A549 (cell line): ENCODE measurements at places on chromosomes 3 and 15.

DNA sequence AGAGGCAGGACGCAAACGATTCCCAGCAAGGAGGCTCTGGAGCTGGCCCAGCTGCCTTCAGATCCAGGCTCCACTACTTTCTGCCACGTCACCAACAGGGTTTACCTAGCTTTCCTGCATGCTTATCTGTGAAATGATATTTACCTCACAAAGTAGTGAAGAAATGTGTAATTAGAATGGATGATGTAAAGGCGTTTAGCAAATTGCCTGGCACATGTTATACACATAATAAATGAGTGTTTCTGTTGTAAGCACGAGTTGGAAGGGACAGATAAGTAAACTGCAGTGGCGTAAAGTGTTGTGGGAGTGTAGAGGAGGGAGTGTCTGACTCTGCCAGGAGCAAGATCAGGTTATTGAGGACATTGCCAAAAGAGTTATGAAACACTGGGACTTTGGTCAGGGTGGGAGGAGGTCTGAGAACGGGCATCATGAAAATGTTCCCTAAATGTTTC is 3.5 kb upstream of the CHAC1 start:
- no peak for DNase-seq

GRCh38 chr3:69309814-69310213 is 76.1 kb downstream of the FRMD4B start:
- peak; percentile 60 for DNase-seq

- DNase-seq: no peak
These were observed 343.1 kb downstream of the LPP start for GRCh38 chr3:188497021-188497420.

- DNase-seq: peak; percentile 22
These were observed 231.8 kb downstream of the TP63 start for GRCh38 chr3:189863031-189863430.

- no peak for DNase-seq
These were observed 459.5 kb downstream of the NR2F2 start for GRCh38 chr15:96790004-96790403.

DNA sequence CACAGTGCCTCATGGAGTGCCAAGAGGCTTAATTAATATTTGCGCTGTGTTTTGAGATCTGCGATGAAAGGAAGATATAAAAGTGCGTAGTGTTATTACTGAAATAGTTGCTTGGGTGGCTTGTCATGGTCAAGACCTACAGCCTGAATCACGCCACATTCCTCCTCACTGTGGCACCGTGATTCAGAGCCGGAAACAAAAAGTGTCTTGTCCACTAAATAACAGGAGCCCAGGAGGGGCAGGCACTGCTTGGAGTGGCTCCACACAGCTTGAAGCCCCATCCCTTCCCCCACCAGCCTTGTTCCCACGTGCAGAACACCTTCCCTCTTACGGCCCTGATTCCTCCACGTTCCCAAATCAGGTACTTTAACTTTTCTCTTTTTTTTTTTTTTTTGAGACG is 1.2 kb upstream of the LRRC15 start:
- DNase-seq: no peak

DNA sequence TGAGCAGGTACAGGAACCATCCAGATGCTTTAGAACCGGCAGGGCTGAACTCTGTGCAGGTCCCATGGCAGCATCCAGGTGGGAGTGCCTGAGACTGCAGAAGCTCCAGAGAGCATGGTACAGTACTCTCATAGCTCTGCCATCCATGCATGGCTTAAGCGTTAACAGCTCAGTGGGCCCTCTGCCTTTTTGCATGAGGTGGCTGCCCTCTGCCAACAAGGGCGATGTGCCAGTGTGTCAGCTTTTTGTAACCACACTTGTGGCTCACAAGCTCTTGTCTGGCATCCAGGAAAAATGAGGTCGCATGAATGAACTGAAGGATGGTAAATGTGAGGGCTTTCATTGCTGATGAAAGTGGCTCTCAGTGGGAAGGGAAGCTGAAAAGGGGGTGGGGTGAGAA is 950.1 kb downstream of the DIPK2A start:
- no peak for DNase-seq

DNA sequence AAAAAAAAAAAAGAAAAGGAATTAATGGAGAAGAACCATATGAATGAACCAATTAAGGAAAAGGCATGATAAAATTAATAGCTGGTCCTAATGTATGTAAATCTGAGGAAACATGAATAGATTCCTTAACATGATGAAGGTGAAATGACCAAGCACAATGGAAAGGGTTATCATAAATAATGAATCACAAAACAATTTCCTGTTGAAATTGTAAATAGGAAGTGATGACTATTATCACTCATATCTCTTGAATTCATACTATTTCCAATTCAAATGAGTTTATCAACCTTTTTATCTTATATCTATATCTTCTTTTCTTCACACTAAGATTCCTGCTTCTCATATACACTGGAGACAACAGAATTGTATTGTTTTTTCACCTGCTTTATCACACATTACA is 32.0 kb downstream of the AADACL2 start:
- peak; percentile 48 for DNase-seq

- DNase-seq: no peak
These were observed 269.2 kb downstream of the MECOM start for GRCh38 chr3:169394316-169394715.

DNA sequence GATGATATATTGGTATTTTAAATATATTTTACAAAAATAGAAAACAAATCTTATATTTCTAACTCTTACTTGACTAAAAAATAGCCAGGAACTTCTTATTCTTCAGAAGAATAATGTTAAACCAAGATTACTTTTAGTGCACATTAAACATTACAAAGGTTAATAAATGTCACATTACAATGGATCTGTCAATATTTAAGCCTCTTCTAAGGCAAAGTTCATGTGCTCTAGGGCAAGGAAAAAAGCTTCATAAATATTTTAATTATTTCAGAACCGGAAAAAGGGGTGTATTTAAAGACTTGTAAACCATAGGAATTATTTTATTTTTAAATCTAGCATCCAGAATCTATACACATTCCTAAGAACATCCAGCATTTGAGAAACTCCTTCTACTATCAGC is 166.9 kb upstream of the ROBO2 start:
- no peak for DNase-seq

DNA sequence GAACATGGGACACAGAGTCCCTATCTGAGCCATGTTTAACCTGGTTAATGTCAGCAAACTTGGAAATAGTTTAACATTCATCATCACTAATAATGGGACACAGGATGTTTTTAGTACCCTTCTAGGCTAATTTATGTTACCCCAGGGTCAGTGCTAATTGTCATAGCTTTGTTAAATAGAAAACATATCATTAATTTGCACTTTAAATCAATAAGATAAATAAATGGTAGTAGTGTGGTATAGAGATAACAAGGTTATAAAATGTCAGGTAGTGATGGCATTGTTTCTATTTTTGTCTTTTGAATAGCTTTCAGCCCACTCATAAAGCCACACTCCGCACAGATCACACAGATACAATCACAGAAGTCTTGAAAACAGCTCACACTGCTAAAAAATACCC is 534.9 kb downstream of the MECOM start:
- no peak for DNase-seq

DNA sequence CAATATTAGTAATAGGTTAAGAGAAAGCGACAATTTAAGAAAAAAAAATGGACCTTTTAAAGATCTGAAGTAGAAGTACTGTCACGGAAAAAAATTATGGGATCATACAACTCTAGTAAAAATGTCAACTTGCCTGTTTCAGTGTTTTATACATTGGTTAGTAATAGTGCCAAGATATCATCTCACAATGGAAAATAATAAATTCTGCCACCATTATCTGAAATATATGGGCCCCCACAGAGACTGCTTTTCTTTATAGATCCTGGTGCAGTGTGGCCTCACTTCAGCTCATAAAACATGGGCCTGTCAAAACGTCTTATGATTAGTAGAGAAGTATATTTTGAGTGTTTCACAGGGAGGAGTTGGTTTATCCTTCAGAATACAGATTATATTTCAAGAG is 266.3 kb upstream of the EPHA6 start:
- DNase-seq: no peak

- DNase-seq: no peak
These were observed 16.1 kb downstream of the PDCD10 start for GRCh38 chr3:167718582-167718981.

DNA sequence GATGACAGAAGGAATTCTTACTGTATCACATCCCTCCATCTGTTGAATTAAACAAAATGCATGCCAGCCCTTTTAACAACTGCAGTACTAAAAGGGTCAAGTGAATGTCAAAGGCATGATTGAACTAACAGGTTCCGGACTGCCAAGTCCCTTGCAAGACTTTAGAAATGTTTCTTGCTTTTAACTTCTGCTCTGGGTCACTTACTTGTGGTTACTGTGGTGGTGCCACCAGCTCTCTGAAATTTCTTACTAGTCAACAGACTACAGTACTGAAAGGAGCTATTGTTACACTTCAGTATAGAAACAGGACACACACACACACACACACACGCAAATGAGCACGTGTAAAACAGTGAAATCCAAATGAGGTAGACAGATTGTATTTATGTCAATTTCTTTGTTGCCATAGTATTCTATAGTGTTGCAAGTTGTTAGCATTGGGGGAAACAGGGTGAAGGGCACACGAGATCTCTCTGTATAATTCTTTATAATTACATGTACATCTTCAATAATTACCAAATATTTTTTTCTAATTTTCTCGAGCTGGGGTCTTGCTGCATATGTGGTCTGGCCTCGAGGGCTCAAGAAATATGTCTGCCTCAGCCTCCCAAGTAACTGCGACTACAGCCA is 79.9 kb upstream of the SLC25A26 start:
- DNase-seq: no peak

DNA sequence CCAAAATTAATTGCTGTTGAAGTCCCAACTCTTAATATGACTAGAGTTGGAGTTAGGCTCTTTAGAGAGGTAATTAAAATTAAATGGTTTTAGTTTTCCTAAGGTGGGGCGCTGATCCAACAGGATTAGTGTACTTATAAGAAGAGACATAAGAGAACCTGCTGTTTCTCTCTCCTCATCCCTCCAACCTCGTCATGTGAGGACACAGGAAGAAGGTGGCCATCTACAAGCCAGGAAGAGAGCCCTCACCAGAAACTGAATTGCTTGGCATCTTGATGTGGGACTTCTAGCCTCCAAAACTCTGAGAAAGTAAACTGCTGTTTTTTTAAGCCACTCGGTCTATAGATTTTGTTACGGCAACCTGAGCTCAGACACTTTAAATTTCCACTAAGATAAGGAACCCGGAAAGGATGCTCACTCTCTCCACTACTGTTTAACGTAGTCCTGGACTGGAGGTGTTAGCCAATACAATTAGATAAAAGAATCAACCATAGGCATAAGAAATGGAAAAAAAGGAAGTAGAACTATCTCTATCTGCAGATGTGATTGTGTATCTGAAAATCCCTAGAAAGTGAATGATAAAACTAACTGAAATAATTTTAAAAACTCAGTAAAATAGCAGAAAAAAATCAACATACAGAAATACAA is 26.8 kb downstream of the DCBLD2 start:
- DNase-seq: no peak

DNA sequence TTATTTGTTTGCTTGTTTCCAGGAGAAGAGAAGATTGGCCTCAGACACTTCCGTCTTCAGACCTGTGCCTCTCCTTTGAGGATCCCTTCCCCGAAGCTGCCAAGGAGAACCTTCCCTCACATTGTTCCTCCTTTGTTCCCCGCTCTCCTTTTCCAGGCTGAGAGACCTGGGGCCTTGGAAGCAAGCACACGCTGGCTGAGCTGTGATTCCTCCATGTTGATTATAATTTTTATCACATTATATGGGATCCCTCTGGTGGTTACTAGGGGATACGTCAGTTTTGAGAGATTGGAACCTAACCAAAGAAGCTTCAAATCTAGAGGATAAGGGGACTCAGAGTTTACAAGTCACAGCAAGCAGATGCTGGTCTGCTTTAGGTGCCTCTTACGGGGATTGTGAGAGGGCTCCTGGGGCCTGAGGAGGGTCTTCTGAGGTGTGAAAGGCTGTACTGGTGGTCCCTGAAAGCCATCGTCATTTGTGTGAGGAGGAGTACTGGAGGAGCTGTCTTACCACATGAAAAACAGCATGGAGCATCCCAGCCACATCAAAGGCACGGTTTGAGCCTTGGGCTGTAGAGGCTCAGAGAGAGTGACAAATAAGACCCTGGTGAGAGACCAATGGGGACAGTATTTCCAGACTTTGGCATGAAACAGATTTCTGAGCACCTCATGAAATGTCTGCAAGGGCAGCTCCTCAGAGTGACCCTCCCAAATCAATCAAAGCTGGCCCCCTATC is 760.1 kb upstream of the CFAP20DC start:
- peak; percentile 43 for DNase-seq

DNA sequence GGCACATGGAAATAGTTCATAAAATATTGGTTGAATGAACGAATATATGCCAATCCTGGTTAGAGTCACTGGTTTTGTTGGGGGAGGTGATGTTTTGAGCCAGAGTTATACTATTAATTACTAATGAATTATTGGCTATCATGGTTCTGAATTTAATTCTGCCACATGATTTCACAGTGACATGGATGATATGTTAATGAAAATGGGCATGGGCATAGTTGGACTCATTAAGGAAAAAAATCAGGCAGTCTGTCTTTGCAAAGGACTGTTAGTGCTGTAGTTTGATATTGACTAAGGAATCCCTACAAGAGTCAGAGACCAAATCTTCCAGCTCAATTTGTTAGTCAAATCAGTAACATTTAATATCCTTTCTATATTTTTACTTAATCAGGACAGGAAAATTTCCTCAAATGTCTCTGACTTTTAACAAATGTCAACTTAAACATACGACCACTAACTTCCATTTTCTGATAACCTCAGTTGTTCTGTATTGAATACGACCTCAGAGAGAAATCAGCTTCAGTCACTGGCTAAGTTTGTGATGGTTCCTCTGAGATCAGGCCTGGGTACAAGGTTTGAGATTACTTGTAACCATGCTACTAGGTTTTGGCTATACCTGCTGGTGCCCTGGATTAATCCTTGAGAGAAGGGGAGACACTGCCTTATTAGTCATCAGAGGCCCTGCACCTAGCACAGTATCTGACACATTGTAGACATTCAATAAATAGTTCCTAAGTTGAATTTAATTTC is 13.3 kb downstream of the NFKBIZ start:
- no peak for DNase-seq

DNA sequence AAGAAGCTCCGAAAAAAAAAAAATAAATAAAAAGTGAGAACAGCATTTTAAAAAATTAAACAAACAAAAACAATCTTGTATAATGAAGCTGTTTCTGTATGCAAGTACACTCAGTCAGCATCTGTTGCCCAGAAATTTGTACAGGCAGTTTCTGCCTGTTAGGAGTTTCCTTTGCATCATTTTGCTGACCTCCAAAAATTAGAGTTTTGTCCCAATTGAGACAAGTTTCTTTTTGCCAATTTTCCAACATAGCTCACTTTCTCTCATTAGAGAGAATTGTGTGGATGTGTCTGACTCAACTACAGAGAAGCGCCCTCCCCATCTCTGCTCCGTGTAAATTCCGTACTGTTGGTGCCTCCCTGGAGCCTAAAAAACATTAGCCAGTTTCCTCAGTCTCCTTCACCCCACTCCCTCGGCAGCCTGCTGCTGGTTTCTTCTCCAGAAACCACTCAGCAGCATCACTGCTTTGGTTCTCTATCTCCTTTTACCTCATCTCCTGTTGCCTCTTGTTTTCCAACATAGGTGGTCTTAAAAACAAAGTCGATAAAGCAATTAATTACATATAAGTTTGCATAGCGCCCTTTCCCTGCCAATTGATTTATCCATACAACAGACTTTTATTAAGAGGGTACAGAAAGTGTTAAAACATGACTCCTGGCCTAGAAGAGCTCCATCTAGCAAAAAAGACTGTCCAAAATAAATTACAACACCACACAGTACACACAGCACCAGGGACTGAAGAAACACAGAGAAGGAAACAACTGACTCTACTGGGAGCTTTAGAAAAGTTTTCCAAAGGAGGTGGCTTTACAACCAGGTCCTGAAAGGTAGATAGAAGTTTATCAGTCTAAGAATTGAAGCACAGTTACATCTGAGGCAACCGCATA is 286.7 kb downstream of the SHOX2 start:
- DNase-seq: no peak
